ENCODE measurements at places on chromosomes 6 and 20. TPM values are rescaled to one million over a fixed set of nuclear protein-coding genes. Genes with fewer than 3 reads are reported as not detected.

DNA sequence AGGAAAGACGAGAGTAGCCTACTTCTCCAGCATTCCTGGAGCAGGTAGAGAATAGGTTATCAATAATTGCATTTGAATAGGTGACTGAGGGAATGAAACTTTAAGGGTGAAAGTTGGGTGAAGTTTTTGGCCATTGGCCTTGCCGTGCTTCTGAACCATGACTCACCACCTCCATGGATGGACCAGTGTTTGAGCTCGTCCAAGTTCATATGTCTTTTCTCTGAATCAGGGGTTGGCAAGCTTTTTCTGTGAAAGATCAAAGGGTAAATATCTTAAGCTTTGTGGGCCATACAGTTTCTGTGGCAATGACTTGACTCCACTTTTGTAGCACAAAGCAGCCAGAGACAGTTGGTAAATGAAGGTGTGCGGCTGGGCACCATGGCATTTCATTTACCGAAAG lies 31.8 kb downstream of the SNRNP48 start:
- DNase-seq = no peak

- no peak for DNase-seq
Measured at GRCh38 chr6:129621252-129621651, 88.7 kb downstream of the ARHGAP18 start.

GRCh38 chr6:113655761-113656160 lies 201.4 kb upstream of the MARCKS start:
- DNase-seq = no peak

- DNase-seq = no peak
Measured at GRCh38 chr20:61169874-61170273, 82.2 kb upstream of the CDH4 start.

OVOL2 gene
- not detected for polyA plus RNA-seq

Measured in CD14-positive monocyte (primary cell).